ENCODE measurements at places on chromosomes 3 and 15. TPM values are rescaled to one million over a fixed set of nuclear protein-coding genes. Genes with fewer than 3 reads are reported as not detected.

The HHLA2 gene
- 0.26 TPM for total RNA-seq

The ALS2CL gene
- total RNA-seq, result 2.1 TPM

The MORC1 gene
- total RNA-seq, result not detected

The GUCA1C gene
- total RNA-seq, result not detected

The DPPA2 gene
- total RNA-seq, result not detected

The GPR160 gene
- total RNA-seq, result 0.39 TPM

The BCL2A1 gene
- total RNA-seq, result 2.6 TPM

The FBXL22 gene
- total RNA-seq, result not detected

The ADAMTS9 gene
- 34.4 TPM for total RNA-seq

The DUOXA2 gene
- not detected for total RNA-seq

The TMC3 gene
- total RNA-seq, result not detected

The SPTBN5 gene
- total RNA-seq, result 0.24 TPM

The COL6A5 gene
- not detected for total RNA-seq

The ANKDD1A gene
- 8.7 TPM for total RNA-seq

The TRANK1 gene
- 6.1 TPM for total RNA-seq

The TNFAIP8L3 gene
- total RNA-seq, result 12.1 TPM

The ISLR2 gene
- total RNA-seq, result 4.4 TPM

The SOX2 gene
- total RNA-seq, result not detected

The ARPIN gene
- 11.6 TPM for total RNA-seq

The AP3B2 gene
- 0.26 TPM for total RNA-seq

The MAGI1 gene
- 6.4 TPM for total RNA-seq

The MNS1 gene
- total RNA-seq, result 4.1 TPM

The PLEKHO2 gene
- total RNA-seq, result 26.0 TPM

The WDR48 gene
- total RNA-seq, result 16.9 TPM

The AKAP13 gene
- total RNA-seq, result 36.8 TPM

The SLC6A20 gene
- total RNA-seq, result not detected

The BNC1 gene
- 2.3 TPM for total RNA-seq

The FRMD4B gene
- total RNA-seq, result 3.0 TPM

The AMT gene
- total RNA-seq, result 3.0 TPM

The CCR9 gene
- not detected for total RNA-seq

The EFHB gene
- 1.4 TPM for total RNA-seq

The CCDC13 gene
- 1.8 TPM for total RNA-seq

The APH1B gene
- total RNA-seq, result 11.8 TPM

The TAGLN3 gene
- total RNA-seq, result not detected

The ZDHHC19 gene
- total RNA-seq, result not detected

The ABHD6 gene
- total RNA-seq, result 7.2 TPM

The ITIH1 gene
- total RNA-seq, result not detected

All from epithelial cell of alveolus of lung (primary cell).